ENCODE measurements at places on chromosomes 6 and 20.

DNA sequence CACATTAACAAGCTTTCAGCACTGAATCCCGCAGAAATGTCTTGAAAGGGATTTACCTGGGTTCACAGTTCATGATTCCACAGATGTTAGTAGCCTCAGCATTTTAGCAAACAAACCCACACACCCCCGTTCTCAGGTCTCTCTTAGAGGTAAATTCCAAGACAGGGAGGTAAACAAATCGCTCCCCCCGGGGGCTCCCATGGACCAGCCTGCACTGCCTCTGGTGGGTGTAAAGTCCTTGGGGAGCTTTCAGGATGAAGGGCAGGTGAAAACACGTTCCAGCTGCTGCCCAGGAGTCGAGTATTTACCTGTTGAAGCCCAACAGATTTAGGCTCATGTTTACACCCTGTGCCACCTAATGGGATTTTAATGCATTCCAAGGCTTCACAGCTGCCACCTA lies 187.0 kb upstream of the FOXQ1 start:
- no peak for DNase-seq

DNA sequence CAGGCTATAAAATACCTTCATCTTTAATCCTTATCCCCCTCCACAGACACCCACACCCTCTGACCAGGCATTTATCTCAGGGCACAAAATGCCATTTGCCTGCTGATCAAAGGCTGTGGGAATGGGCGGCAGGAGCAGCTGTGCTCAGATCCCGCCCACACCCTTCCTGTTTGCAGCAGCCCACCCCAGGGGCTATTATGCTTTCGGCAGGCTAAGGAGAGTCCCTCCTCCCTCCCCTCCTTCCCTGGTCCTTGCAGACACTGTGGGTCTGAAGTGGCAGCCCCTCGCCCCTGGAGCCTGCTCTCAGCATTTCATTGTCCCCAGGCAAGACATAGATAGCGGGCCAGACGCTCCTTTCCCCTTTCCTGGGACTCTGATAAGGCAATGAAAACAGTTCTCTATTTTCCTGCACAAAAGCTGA lies 220.8 kb upstream of the HEY2 start:
- DNase-seq, result no peak

GRCh38 chr20:32009564-32009963 lies 674 bp upstream of the CCM2L start:
- no peak for DNase-seq

DNA sequence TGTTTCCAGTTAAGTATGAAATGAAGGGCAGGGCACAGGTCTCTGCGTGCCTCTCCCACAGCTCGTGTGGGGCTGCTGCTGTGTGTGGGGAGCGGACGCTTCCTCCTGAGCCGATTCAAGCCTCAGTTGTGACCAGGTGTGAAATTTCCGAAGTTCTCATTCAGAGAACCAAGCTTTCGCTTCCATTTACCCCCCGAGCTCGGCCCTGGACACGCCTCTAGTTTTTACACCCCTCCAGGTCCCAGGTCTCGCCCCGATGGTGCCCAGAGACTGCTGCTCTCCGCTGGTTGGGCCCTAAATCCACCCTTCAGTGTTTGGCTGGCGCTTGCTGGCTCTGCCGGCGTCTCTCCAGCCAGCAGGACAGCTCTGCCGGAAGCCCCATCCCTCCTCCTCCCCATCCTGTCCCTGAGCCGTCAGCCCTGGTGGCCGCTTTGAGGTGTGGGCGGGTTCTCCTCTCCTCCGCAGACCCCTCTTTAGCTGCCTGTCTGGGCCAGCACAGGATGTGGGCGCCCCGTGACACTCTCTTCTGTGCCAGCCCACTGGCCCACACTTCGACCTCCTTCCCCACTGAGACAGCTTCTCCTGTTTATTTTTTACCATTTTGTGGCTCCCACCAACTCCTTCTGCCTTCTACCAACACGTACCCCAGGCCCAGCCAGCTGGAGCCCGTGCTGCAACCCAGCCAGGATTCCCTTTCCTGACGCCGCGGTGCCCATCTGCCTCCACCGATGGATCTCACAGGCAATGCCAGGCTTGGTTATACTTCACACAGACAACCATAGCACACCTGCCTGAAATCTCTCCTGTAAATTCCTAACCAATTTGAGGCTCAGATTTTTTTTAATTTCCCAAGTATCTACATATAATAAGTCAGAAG lies 142.8 kb downstream of the DLL1 start:
- no peak for DNase-seq

GRCh38 chr20:63979557-63980316 lies at the start of gene SAMD10:
Gene SAMD10 (minus strand): TSS chr20:63979642. CDS start chr20:63979467, 175 bp downstream.
- DNase-seq, result peak; percentile 51

All from NCI-H1436 (cell line).